ENCODE measurements at places on chromosomes 7 and 10. TPM values are rescaled to one million over a fixed set of nuclear protein-coding genes. Genes with fewer than 3 reads are reported as not detected.
A peak's percentile ranks its signal among the peaks of the same experiment; 100 is the strongest.

DNA sequence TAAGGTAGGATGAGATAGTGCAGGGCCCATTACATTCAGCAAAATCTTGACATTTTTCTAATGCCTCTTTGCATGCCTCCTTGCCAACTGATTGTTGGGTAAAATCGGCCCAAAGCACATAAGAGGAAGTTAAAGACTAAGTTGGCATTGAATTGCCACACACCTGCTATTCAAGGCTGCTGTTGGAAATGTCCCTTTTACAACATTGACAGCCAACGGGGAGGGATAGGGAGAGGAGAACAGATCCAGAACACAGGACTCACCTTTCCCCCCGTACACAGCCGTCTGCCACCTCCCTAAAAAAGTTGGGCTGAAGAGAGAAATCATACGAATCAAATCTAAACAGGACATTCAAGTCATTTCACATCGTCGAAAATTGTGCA, 695 bp downstream of the FAM237B start:
- no peak for DNase-seq

DNA sequence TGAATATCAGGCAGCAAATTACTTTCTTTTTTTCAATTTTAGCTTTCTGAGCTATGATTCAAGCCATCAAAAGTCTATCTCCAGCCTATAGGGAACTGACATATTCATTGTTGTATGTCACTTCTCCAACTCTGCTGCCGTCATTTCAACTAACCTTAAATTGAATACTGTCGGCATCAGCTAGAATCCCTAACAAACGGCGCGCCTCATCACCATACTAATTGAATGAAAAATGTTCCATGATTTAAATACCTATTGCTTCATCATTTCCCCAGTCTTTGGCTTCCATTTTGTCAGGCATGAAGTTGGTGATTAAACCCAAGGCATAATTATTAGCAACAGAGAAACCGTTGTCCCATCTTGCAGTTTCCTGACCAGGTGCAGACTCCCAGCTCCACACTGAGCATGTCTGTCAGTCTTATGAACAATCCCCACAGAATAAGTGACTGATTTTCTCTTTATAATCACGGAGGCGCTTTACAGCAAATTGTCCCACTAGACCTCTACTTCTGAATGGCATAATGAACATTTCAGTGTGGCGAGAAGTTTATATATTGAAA, 83.5 kb upstream of the NPY start:
- DNase-seq, result no peak

DNA sequence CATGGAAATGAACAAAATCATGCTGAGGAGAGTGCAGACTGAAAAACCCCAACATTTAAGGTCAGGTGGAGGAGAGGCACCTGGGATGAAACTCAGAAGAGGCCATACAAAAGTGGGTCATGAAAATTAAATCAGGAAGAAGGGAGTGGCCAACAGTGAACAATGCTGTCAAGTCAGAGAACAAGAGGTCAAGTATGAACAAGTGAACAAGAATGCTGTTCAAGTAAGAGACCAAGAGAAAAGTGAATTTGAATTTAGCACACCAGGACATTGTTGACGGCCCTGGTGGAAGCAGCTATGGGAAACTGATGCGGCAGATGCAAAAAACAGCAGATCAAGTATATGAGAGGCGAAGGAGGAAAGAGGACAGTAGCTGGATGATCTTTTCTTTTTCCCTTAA, 7.9 kb downstream of the CEP41 start:
- no peak for DNase-seq

Gene HEPACAM2
- total RNA-seq, result not detected

Gene IQUB
- not detected for total RNA-seq

DNA sequence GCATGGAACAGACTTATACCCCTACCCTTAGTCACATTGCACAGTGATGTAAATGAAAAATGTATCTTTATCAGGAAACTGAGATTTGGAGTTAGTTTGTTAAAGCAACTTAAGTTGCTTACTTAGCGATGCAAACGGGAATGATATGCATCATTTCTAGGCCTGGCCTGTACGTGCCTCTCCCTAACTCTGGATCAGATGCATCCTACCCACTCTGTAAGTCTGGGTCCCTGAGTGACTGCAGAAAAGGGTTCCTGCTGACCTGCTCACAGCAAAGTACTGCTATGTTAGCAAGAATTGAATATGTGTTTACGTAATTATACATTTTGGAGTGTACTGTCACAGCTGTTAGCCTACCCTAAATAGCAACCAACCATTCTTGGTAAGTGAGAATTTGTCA, 30.7 kb upstream of the PRTFDC1 start:
- no peak for DNase-seq

GRCh38 chr10:99540306-99540656, 7.5 kb downstream of the NKX2-3 start:
- no peak for DNase-seq

DNA sequence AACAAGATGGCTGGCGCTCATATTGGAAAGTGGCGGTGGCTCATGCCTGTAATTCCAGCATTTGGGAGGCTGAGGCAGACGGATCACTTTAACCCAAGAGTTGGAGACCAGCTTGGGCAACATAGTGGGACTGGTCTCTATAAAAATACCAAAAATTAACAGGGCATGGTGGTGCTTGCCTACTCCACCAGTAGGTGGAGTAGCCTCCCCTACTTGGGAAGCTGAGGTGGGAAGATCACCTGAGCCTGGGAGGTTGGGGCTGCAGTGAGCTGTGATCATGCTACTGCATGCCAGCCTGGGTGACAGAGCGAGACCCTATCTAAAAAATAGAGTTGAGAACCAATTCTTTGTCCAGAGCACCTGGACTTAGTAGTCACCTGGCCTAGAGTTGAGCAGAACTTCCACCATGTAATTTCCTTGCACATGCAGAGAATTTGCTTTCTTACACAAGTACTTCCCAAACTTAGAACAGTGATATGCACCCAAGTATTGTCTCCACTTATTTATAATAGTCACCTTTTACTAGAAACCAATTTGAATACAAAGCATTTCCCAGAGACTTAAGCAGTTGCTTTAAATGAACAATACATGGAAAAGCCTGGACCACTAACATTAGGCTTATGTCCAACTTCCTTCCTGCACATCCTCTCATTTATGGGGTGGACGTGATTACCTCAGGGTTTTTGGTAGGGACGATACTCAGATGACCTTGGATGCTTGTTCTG, 15.9 kb downstream of the LAMB4 start:
- DNase-seq, result peak; percentile 39

DNA sequence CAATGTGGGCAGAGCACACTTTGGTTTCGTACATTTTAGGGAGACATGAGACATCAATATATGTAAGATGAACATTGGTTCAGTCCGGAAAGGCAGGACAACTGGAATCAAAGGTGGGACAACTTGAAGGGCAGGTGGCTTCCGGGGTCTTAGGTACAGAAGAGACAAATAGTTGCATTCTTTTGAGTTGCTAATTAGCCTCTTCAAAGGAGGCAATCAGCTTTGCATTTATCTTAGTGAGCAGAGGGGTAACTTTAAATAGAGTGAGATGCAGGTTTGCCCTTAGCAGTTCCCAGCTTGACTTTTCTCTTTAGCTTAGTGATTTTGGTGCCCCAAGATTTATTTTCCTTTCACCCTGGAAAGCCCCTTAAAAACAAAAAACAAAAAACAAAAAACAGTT, 21.3 kb downstream of the ZNF487 start:
- no peak for DNase-seq

Gene CACUL1
- 26.3 TPM for total RNA-seq

- no peak for DNase-seq
These were observed 2.7 kb downstream of the SEMA3A start for GRCh38 chr7:84191842-84192241.

Gene UCN3
- not detected for total RNA-seq

GRCh38 chr7:129799350-129799955, 153.3 kb downstream of the UBE2H start:
- DNase-seq, result no peak

GRCh38 chr10:30749385-30749784, 119.8 kb upstream of the LYZL2 start:
- no peak for DNase-seq

Gene C7orf33
- total RNA-seq, result not detected

GRCh38 chr10:83764666-83765065, 374.6 kb upstream of the GHITM start:
- no peak for DNase-seq

- DNase-seq, result no peak
These were observed 23.9 kb upstream of the CALD1 start for GRCh38 chr7:134755422-134756022.

Gene C10orf105
- total RNA-seq, result 0.30 TPM

Gene TMEM176B
- 0.82 TPM for total RNA-seq

Gene GIMAP6
- total RNA-seq, result 130 TPM

Gene INMT
- 0.37 TPM for total RNA-seq

- no peak for DNase-seq
These were observed at the start of gene ASB10 for GRCh38 chr7:151186640-151187408. Gene ASB10 (minus strand): TSS chr7:151187250. CDS start chr7:151187130, 120 bp downstream.

GRCh38 chr10:122204691-122205489, 66.2 kb upstream of the BTBD16 start:
- no peak for DNase-seq

Gene UCMA
- total RNA-seq, result not detected
